ENCODE measurements at places on chromosomes 11 and 22.

DNA sequence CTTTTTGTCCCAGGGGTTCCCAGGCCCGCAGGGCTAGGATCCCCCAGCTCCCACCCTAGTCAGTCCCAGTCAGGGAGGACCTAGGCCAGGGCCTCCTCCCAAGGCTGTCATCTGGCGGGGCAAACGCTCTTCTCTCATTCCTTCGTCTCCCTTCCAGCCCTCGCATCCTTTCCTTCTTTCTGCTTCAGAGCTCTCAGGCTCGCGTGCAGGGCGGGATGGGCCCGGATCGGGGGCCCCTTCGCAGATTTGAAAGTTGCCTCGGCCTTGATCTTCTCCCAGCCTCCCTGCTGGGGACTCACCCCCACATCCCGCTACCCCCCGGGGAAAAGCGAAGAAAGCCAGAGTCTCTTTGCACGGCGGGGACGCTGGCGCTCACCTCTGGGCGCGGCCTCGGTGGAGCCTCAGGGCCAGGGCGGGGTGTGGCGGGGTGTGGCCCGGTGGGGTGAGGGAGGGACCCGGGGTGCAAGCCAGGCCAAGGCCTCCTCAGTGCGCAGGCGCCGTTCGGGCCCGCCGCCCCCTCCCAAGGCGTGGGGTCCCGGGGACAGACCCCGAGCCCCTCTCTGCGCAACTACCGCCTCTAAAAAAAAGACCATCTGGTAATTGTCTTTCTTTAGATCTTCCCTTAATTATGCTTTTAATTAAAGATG lies 14.8 kb upstream of the PAX6 start:
- no peak for DNase-seq

GRCh38 chr11:2775083-2775625 lies 75.4 kb upstream of the KCNQ1OT1 start:
- no peak for DNase-seq

DNA sequence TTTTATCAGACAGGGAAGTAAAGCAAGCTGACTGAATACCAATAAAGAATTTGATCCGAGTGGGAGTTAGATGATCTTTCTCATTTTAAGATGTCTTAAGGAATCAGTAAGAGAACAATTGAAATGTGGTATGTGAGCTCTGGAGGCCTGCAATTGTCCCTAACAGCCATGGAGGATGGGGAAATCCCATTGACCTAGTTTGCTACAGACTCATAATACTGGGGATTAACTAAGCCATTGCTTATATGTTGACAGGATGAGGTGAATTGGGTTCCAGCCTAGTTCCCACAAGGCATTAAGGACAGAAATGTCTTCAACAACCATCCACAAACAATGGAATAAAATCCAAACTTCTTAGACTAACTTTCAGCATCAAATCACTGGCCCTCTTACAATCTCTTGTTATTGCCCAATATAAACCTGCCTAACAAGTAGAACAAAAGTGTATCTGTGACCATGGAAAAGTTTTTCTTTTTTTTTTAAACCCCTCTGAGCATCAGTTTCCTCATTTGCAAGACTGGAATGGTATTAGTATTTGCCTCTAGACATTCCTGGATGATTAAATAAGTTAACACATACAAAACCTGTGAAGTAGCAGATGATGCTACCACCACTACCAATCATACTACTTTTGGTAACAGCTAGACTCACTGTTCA lies 773.2 kb downstream of the DLG2 start:
- DNase-seq, result no peak

- peak; percentile 87 for DNase-seq
These were observed at the start of gene TCF20 for GRCh38 chr22:42270510-42271190. Gene TCF20 (minus strand): TSS chr22:42270653. CDS start chr22:42215305, 55,348 bp downstream.

DNA sequence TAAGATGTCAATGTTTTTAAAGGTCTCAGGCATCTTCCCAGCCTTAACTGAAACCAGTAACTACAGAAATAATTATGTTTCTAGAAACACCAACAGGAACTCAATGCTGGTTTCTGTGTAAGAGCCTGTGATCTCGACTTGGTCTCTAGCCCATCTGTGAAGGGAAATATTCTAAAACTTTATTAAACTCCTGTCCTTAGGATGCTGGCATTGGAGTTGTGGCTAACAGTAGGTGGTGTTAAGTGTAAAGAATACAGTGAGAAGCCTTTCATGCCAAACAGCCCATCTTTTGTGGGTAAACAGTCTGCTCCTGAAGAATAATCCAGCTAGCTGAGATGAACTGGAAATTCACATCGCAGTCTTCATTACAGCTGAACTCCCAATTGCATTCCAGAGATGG lies 133.2 kb downstream of the ADAMTS15 start:
- no peak for DNase-seq

DNA sequence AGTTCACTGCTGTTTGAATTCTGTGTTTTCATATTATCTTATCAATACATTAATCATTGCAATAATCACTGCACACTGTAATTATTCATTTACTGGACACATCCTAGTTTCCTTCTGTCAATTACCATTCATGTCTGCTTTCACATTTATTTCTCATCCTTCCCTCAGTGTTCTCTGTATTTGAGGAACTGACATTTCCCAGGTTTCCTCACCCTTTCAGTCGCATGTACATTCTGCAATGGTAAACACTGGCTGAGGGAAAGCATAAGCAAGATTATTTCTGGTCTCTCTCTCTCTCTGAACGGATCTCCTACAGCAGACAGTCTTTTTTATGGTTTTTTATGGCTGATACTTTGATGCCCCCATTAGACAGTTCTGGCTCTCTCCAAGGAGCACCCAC lies 4.2 kb upstream of the HBD start:
- DNase-seq, result no peak

DNA sequence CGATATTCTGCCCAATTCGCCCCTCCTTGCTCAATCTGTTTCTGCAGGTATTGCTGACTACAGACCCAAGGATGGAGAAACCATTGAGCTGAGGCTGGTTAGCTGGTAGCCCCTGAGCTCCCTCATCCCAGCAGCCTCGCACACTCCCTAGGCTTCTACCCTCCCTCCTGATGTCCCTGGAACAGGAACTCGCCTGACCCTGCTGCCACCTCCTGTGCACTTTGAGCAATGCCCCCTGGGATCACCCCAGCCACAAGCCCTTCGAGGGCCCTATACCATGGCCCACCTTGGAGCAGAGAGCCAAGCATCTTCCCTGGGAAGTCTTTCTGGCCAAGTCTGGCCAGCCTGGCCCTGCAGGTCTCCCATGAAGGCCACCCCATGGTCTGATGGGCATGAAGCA lies 9.2 kb upstream of the SLC35E4 start:
- no peak for DNase-seq

- DNase-seq, result peak; percentile 30
These were observed 2.7 kb upstream of the RHOD start for GRCh38 chr11:67053896-67054329.
